ENCODE measurements at places on chromosomes 2 and 18. TPM values are rescaled to one million over a fixed set of nuclear protein-coding genes. Genes with fewer than 3 reads are reported as not detected.

- no peaks in the 10 kb centered on the region for H3K27me3 ChIP-seq
- H3K27ac ChIP-seq: peak overlapping the region; percentile 81
- no peak overlapping the region for H3K4me3 ChIP-seq
- peaks cover 3% of the 10 kb centered on the region for H3K4me1 ChIP-seq
- no peak for DNase-seq
- no peaks in the 10 kb centered on the region for H3K36me3 ChIP-seq
These were observed 8.9 kb upstream of the SESTD1 start for GRCh38 chr2:179273461-179273962.

DNA sequence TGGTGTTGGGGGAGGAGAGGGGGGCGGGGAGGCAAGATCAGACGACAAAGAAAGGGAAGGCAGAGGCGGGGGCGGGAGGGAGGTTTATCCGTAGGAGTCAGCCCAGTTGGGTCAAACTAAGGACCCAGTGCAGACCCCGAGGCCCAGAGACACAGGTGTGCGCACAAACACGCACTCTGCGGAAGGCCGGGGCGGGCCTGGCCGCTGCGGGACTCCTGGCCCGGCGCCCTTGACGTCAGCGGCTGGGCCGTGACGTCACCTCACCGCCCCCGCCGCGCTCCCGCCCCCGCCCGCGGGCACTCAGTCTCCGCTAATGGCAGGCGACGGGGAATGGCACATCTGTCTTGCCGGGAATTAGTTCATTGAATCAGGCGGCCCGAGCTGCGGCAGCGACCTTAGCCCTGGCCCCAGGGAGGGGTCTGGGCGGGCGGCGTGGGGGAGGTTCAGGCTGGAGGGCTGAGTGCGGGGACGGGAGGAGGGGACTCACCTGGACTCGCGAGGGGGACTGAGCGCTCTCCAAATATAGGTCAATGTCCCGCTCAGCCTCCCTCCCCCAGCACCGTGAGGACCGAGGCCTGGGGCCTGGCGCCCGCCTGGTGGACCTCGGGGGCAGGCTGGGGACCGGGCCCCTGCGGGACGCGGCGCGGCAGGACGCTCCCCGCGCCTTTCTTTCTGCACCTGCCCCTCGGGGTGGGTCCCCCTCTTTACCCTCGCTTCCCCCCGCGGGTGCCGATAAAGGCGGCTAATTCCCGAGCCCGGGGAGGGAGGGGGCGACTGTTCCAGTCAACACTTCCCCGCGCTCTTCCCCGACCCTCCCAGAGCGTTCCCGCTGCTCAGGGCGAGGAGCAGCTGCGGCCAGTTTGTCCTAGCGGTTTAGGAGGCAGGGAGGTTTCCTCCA, 15.5 kb upstream of the ECEL1 start:
- H3K36me3 ChIP-seq: no peaks in the 10 kb centered on the region
- H3K27ac ChIP-seq: no peak overlapping the region
- H3K4me3 ChIP-seq: peak overlapping the region; percentile 10
- peaks cover 79% of the 10 kb centered on the region for H3K27me3 ChIP-seq

- no peak overlapping the region for H3K4me3 ChIP-seq
- peaks cover 43% of the 10 kb centered on the region for H3K4me1 ChIP-seq
- H3K36me3 ChIP-seq: no peaks in the 10 kb centered on the region
These were observed 10.2 kb downstream of the TSHZ1 start for GRCh38 chr18:75220551-75221355.

DNA sequence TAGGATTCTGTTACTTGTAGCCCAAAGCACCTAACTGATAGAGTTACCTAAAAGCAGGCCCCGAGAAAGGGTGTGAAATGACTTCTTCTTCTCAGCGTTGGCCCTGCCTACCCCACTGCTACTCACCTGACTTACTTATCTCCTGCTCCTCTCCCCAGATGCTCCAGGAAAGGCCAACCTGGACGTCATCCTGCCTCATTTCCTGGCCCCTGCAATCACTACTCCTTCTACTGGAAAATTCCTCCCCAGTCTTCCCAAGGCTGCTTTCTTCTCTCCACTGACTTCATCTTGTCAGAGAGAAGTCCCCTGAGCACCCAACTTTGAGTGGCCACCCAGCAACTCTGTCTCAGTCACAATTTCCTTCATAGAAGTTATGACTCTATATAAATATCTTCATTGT, 63.4 kb upstream of the KLF7 start:
- peaks cover 62% of the 10 kb centered on the region for H3K4me1 ChIP-seq
- H3K27me3 ChIP-seq: no peaks in the 10 kb centered on the region
- peak overlapping the region; percentile 13 for H3K27ac ChIP-seq
- no peak overlapping the region for H3K4me3 ChIP-seq

DNA sequence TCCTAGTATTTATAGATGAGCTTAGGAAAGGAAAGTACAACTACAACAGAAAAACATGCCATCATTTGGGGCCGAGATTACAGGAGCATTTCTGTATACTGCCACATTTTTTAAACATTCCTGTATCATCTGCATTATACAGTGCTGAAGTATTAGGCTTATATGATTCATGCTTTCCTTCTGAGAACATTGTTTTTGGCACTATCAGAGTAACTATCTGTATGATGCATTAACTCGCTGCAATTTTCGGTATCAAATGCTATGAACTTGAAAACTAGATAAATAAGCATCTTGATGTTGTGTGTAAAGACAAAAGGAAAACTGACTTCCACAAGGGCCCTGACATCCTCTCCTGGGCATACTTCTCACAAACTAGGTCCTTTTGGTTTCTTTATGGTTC, 102.0 kb downstream of the RIT2 start:
- no peak overlapping the region for H3K27ac ChIP-seq
- no peaks in the 10 kb centered on the region for H3K27me3 ChIP-seq
- no peaks in the 10 kb centered on the region for H3K4me1 ChIP-seq
- H3K36me3 ChIP-seq: no peaks in the 10 kb centered on the region

GRCh38 chr18:57780318-57780705, 22.8 kb downstream of the ATP8B1 start:
- peaks cover 66% of the 10 kb centered on the region for H3K4me1 ChIP-seq
- H3K36me3 ChIP-seq: no peaks in the 10 kb centered on the region
- peak overlapping the region; percentile 60 for H3K27ac ChIP-seq
- no peak overlapping the region for H3K4me3 ChIP-seq
- DNase-seq: no peak

GRCh38 chr2:67571785-67572718, 174.9 kb downstream of the ETAA1 start:
- peak overlapping the region; percentile 37 for H3K27ac ChIP-seq
- no peak overlapping the region for H3K4me3 ChIP-seq
- H3K4me1 ChIP-seq: no peaks in the 10 kb centered on the region

DNA sequence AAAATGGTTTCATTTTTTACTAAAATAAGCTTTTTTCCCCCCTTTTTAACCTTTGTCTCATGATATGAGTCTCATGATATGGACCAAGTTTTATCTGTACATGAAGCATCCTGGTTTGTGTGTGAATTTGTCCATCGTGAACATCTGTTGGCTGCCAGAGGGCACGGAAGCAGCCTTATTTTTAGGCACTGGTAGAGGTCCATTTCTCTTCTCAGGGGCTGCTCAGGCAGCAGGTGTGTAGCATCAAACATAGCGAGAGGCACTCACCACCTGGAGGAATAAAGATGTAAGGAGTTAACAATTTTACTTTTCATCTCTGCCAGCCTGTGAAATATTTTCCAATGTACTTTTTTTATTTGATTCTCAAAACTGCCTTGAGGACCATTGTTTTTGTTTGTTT, 134.5 kb downstream of the RHBDD1 start:
- no peaks in the 10 kb centered on the region for H3K36me3 ChIP-seq
- H3K27me3 ChIP-seq: no peaks in the 10 kb centered on the region
- H3K4me1 ChIP-seq: no peaks in the 10 kb centered on the region
- no peak for DNase-seq

DNA sequence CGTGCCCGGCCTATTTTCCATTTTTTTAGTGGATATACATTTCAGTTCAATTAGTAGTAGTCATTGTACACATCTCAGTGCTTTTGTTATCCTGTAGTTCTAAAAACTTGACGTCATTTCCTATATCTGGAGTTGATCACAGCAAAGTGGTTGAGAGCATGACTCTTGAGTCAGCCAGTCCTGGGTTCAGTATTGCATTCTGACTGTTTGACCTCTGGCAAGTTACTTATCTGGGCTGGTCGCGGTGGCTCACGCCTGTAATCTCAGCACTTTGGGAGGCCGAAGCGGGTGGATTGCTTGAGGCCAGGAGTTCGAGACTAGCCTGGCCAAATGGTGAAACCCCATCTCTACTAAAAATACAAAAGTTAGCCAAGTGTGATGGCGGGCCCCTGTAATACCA, 50.4 kb upstream of the PPM1B start:
- no peak overlapping the region for H3K27ac ChIP-seq
- H3K27me3 ChIP-seq: no peaks in the 10 kb centered on the region
- DNase-seq: no peak

- H3K27ac ChIP-seq: peak overlapping the region; percentile 11
- H3K4me3 ChIP-seq: no peak overlapping the region
- no peak for DNase-seq
- peaks cover 36% of the 10 kb centered on the region for H3K4me1 ChIP-seq
These were observed 17.0 kb downstream of the CDC42EP3 start for GRCh38 chr2:37654419-37654818.

DNA sequence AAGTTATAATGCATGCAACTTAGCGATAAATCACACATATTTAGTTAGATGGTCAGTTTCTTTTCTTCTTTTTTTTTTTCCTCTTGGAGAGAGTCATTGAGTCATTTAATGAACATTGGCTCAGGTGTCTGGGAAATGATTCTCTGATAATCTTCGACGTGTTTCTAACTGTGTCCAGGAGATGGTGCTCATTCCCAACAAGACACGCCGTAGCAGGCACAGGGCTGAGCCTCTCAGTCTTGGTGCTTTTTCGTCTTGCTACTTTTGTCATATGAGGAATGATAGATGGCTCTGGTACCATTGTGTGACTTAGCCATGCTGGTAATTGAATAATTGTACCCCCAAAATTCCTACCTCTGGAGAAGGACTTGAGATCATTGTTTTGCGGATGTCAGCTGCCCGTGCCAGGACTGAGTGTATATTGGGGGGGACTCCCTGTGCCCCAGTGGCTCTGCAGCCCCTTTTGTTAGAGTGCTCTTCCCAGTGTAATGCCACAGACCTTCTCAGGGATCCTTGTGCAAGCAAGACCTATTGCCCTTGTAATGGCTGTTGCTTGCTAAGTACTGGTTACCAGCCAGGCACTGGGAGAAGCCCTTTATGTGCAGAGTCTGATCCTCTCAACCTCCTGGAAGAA, 107.6 kb upstream of the CYRIA start:
- DNase-seq: no peak
- no peaks in the 10 kb centered on the region for H3K36me3 ChIP-seq
- no peaks in the 10 kb centered on the region for H3K27me3 ChIP-seq
- H3K4me1 ChIP-seq: no peaks in the 10 kb centered on the region
- no peak overlapping the region for H3K4me3 ChIP-seq

GRCh38 chr2:229882583-229882982, 39.2 kb downstream of the TRIP12 start:
- H3K27me3 ChIP-seq: no peaks in the 10 kb centered on the region
- H3K4me1 ChIP-seq: no peaks in the 10 kb centered on the region
- H3K36me3 ChIP-seq: peaks cover 31% of the 10 kb centered on the region
- no peak overlapping the region for H3K27ac ChIP-seq
- H3K4me3 ChIP-seq: no peak overlapping the region
- DNase-seq: no peak

GRCh38 chr2:160730296-160730995, 236.8 kb upstream of the RBMS1 start:
- no peak for DNase-seq
- H3K27ac ChIP-seq: no peak overlapping the region
- H3K27me3 ChIP-seq: no peaks in the 10 kb centered on the region

The COL3A1 gene
- 1,070 TPM for polyA plus RNA-seq

The NETO1 gene
- 0.14 TPM for polyA plus RNA-seq

The MOGAT1 gene
- polyA plus RNA-seq: not detected

The FRZB gene
- 2.3 TPM for polyA plus RNA-seq

The DNER gene
- 1.9 TPM for polyA plus RNA-seq

The NTSR2 gene
- polyA plus RNA-seq: not detected

Data from left lung (tissue), 14 donors.